DMS53 (cell line): ENCODE measurements at places on chromosomes 13 and 19.

DNA sequence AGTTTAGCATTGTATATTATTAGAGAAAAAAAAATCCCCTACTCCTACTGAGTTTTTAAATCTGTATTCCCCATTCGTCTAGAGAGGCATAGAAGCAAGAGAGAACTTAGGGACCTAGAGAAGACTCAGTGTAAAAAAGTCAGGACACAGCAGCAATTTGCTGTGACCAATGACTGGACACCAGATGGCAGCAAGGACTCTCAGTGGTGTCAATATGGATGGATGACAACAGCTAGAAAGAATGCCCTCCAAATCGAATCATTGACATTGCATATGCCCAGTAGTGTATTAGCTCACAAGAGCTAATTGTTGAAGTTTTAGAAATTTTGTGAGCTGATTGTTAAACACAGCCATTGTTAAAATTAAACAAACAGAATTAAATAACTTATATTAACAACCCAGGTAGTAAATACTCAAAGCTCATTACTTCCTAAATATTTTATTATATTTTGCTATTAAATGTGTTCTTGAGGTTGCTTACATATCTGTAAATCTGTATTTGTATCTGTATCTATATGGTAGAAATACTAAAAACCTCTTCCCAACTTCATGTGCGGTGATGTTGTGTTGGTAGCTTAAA, 43.9 kb downstream of the SIAH3 start:
- DNase-seq, result peak; percentile 77

GRCh38 chr19:17753976-17754375, 2.7 kb downstream of the FCHO1 start:
- peak; percentile 34 for DNase-seq

DNA sequence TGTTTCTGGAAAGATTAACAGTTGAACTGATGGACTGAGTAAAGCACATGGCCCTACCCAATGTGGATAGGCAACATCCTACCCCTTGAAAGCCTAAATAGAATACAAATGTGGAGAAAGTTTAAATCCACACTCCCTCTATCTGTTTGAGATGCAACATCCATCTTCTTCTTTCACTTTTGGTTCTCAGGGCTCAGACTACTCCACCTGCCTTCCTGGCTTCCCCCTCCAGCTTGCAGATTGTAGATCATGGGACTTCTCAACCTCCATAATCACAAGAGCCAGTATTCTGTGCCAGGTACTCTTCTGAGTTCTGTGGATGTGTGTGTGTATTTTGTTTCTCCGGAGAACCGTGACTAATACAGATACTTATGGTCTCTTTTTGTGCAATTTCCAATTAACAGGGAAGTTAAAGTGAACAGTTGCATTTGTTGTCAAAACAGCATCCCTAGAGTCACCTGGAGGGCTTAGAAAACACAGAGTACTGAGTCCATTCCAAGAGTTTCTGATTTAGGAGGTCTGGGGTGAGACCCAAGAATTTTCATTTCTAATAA, 590.3 kb upstream of the MIR17HG start:
- peak; percentile 0 for DNase-seq

DNA sequence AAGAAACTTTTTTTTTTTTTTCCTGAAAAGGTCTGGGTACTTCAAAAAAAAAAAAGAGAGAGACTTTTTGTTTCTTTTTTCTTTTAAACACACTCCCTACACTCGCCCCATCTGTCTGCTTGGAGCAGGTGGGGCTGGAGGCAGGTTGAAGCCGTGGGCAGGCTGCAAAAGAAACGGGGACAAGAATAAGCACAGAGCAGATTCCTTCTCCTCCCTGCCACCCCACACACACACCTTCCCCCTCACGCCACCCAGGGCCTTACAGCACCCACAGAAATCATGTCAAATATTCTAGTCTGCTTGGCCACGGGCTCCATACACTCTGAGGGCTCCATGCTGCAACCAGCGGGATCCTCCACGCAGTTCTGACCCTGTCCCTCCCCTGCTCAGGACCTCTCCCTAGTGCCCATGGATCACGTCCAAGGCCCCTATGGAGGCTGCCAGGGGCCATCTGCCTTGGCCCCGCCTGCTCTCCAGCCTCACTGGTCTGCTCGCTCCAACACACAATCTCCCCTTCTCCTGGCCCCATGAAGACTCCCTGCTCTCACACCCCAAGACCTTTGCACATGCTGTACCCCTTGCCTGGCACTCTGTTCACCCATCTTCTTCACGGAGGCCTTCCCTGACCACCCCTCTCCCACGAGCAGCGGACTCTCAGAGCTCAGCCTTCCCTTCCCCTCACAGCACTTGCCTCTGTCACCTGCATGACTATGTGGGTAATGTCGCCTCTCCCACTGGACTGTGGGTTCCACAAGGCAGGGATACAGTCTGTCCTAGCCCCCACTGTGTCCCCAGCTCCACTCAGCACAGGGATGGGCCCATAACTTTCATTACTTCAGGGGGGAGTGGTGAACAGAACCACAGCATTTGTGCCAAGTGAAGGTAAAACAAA, 11.4 kb downstream of the AKT2 start:
- DNase-seq, result no peak

DNA sequence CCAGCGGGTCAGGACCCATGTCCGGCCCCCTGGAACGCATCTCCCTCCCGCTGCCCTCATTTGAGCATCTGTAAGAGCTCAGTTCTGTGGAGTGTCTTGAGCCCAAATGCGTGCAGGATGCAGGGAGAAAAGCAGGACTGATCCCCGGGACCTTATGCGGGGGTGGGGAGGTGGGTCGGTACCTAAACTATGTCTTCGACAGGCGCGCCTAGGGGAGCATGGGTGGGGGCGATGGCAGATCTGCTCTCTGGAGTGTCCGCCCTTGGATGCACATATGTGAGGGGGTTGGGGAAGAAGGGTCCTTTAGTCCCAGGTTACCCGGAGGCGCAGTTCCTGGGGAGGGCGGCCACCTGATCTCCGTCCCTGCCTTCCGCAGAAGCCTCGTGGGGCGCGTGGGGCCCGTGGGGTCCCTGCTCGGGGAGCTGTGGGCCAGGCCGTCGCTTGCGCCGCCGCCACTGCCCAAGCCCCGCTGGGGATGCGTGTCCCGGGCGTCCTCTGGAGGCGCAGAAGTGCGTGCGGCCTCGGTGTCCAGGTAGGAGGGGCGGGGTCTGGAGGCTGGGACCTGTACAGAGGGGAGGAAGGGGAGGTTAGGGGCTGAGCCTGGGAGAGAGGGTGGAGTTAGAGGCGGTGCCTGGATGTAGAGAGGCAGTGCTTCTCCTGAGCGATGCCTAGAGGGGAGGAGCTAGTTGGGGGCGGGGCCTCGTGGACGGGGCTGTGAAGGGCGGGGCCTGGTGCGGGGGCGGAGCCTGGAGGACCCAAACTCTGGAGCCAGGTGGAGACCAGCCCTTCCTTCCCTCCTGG, 2.9 kb downstream of the CILP2 start:
- DNase-seq, result peak; percentile 92

DNA sequence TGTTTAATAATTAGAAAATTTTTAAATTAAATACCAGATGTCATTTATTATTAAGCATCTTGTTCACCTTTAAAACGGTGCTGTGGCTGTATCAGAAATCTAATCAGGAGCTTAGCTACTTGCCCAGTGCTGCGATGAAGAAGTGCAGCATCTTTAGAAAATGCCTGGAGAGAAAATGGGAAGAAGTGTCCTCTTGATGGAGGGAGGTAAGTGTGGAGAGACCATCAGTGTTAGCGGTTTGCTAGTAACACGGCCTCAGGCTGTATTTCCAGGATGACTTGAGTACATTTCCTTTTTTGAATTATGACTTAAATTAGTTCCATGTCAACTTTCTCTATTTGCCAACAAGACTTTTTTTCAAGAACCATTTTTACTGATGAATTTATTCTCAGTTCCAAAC, 74.1 kb downstream of the SHISA2 start:
- DNase-seq, result no peak

- no peak for DNase-seq
Measured at GRCh38 chr19:53908106-53908934, 758 bp upstream of the CACNG7 start.

- DNase-seq, result no peak
Measured at GRCh38 chr13:32140109-32140508, 108.5 kb downstream of the FRY start.

DNA sequence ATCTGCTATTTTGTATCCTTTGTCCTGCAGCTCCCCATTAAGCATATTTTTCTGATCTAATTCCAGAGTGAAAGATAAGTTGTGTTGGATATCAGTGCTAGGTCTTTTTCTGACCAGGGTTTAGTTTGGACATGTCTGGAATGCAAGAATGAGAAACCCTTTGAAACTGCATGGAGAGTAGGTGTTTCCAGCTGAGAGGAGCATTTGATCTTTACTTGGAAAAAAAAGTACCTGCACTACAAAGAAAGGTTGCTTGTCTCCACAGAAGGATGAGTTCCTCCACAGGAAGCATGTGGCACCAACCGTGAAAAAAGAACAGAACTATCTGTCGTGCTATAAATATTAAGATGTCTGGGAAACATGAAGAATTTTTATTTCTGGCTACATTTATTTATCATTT, 36.6 kb upstream of the MED4 start:
- DNase-seq, result no peak

DNA sequence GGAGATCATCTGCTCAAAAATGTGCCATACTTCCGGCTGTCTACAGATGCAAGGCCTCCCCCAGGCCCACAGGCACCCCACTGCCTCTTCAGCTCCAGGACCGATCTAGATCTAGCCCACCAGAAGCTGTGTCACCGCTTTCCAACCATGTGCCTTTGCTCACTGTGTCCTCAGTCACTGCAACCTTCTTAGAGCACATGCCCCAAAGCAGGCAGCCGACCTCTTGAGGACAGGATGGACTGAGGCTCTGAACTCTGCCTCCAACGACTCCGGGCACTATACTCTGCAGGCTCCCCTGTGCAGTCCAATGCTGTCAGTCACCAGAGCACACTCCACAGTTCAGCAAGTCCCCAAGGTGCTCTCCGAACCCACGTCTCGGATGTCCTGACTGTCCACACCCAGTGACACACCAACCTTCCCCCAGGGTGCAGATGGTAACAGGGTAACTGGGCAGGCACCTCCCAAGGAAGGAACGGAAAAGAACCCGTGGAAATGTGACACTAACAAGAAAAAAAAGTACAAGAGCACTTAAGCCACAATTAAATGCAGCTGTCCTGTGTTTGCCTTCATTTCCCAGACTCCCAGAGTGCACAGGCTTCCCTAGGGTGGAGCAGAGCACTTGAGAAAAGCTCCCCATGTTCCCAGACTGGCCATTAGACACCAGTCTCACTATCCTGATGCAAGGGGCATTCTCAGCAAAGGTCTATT, 4.8 kb downstream of the STK24 start:
- DNase-seq, result peak; percentile 73

DNA sequence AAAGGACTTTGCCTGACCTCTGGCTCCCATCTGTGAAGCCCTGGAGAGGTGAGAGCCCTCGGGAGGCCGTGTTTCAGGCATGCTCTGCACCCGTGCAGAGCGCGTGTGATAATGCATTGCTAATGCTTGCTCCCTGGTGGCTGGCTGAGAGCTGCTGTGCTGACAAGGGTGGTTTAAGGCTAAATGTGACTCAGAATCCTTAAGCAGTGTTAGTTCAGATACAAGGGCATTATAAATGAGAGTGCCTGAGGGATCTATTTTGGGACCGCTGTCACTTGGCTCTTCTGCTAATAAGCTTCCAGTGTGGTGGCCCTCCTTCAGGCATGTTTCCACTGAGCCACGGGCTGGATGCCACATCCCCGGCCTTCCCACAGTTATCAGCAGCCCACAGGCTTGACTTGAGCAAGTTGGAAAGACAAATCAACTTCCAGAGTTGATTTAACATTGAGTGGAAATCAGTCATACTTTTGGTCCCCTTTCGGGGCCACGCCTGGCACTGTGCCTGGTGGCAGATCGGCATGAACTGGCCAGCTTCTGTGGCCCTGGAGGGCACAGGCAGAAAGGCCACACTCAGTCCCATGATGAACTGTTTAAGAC, 17.0 kb downstream of the ALOX5AP start:
- DNase-seq, result peak; percentile 14

DNA sequence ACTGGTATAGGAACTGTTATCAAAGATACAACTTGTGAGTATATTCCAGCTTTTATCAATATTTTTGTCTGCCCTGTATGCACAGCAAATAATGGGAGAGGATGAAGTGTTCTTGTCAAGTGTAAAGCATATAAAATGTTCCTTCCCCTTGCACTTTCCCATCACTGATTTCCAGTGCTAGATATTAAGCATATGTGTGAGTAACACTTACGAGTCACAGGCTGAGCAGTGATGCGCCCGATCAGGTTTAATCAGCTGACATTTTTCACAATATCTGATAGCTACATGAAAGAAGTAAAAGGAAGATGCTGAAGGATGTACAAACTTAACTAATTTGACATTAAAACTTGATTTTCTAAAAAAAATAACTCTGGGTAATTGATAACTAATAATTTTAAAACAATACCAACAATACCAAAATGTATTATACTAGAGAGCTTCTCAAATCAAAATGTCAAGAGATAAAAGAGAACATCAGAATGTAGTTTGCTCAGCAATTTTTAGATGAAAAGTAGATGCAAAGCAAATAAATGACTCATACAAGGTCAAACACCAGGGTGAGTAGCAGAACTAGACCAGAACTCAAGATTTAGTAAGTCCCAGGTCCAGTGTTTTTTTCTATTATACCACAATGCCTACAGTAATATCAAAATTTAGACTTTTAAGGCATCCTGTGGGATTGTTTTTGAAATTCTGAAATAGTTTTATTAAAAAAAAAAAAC, 56.4 kb downstream of the ZDHHC20 start:
- peak; percentile 77 for DNase-seq

DNA sequence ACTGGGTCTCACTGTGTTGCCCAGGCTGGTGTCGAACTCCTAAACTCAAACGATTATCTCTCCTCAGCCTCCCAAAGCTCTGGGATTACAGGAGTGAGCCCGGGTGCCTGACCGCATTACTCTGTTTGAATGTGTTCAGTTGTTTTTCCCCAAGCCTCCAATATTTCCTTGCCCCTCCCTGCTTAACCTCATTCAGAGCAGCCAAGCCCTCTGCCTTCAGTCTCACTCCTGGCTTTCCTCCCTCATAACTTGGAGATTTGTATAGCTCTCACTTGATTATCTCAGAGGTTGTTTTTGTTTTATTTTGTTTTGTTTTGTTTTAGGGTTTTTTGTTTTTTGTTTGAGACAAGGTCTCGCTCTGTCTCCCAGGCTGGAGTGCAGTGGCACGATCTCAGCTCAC, 11.4 kb downstream of the EPHX3 start:
- no peak for DNase-seq

DNA sequence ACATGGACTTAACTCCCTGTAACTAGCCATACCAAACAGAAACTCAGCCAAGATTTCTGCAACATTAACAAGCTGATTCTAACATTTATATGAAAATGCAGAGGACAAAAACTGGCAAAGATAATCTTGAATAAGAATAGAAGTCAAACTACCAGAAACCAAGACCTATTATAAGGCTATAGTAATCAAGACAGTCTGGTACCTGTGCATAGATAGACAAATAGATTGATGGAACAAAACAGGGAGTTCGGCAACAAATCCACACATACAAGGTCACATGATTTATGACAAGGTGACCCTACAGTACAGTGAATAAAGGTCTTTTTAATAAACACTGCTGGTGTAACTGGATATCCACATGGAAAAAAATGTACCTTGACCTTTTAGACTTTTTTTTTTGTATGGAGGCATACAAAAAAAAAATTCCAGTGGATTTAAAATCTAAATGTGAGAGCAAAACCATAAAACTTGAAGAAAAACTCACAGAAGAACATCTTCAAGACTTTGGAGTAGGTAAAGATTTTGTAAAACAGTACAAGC, 2.9 kb upstream of the RFC3 start:
- DNase-seq, result no peak
